ENCODE measurements at places on chromosomes 7 and 10. TPM values are rescaled to one million over a fixed set of nuclear protein-coding genes. Genes with fewer than 3 reads are reported as not detected.
A peak's percentile ranks its signal among the peaks of the same experiment; 100 is the strongest.

- no peak for DNase-seq
Observed at GRCh38 chr10:36336315-36336714, 694.2 kb upstream of the FZD8 start.

DNA sequence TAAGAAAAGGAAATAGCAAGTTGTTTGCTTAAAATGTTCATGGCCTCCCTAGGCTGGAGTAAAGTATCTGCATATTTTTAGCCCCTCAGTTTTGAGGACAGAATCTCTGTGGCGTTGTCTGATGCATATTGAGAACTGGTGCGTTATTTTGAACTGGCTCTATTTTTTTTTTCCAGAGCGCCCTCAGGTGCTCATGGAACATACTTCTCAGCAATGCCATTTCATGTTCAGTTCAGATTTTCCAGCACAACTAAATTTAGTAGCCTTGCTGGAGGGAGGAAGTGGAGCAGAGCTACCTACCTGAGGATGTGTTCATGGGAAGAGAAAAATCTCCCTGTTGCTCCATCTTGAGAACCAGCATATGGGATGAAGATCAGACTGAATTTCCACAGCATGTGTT, 870.5 kb downstream of the LRMDA start:
- DNase-seq: no peak

DNA sequence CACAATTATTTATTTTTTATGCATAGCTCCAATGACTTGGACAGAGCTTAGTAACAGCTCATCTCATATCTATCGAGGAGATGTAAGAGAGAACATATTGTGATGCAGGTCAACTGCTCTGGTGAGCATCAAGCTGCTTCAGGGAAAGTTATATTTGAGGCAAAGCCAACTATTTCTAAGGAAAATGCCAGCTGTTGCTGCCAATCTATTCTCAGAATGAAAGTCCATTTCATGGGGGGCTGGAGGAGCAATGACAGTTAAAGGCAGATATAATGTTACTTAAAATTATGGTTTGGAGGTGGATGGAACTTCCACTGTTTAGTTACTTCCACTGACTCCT, 424.8 kb downstream of the KIF20B start:
- no peak for DNase-seq

DNA sequence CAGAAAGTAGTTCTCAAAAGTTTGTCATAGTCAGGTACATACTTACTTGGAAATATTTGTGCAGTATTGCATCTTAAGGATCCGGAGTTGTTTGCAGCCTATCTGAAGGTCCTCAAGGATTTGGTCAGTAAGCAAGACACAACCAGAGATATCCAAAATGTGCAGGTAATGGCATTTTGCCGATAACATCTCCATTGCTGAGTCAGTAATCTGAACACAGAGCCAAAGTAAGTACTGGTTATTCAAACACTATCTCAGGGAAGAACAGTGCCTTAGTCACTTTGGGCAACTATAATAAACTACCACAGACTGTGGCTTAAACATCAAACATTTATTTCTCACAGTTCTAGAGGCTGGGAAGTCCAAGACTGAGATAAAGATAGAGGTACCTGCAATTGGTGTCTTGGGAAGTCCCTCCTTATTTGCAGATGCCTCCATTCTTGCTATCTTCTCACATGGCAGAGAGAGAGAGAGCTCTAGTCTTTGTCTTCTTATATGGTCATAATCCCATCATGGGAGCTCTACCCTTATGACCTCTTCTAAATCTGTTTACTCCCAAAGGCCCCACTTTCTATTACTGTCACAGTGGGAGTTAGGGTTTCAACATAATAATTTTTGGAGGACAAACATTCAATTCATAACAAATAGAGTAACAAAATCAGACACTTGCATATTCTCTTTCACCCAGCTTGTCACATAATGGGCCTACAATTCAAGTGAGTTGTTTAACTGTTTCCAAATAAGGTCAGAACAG, 73.4 kb downstream of the FAM185A start:
- DNase-seq: no peak

- no peak for DNase-seq
Observed at GRCh38 chr7:36521133-36521532, 131.5 kb downstream of the ANLN start.

DNA sequence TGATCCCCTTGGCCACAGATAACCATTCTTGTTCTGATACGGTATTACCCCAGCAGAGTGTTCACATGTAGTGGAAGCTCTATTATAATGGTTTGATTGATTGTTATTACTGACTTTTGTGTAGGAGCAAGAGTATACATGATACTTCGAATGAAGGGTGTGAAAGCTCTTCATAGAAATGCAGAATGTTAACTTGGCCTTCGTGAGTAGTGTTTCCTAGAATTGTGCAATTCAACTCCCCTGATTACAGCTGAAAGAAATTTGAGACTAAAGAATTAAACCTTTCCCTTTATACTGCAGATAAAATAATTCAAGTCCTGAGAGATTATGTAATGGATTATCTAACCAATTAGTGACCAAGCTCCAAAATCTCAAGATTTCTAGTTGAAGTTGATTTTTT, 38.2 kb downstream of the MKLN1 start:
- no peak for DNase-seq

GRCh38 chr10:102152545-102152890, 329 bp downstream of the NOLC1 start:
- DNase-seq: no peak

- peak; percentile 54 for DNase-seq
Observed at GRCh38 chr10:114754445-114755320, 66.9 kb upstream of the FHIP2A start.

GRCh38 chr10:11179516-11180105, 161.9 kb downstream of the CELF2 start:
- no peak for DNase-seq

- DNase-seq: no peak
Observed at GRCh38 chr7:70833726-70834125, 298.2 kb upstream of the GALNT17 start.

GRCh38 chr7:70590126-70590854, 541.7 kb upstream of the GALNT17 start:
- DNase-seq: no peak

DNA sequence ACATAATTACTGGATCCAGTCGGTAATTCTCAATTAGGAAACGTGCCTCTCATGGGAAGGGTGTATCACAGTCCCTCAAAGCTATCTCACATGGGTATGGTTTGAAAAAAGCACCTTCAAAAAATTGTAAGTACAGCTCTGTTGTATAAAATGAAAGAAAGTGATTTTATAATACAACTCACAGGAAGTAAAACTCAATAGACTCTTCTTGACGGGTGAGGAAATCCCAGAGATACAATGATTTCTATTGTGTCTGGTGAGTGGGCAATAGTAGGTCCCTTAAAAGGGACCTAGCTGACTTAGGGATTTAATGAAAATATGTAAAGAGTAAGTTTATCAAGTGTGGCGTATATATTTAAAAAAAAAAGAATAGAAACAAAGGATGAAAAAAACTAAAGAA, 27.0 kb downstream of the TASOR2 start:
- no peak for DNase-seq

GRCh38 chr10:95394161-95394880, 103.5 kb upstream of the PDLIM1 start:
- DNase-seq: no peak

GRCh38 chr7:128796327-128796726, 4.6 kb downstream of the CCDC136 start:
- DNase-seq: no peak

- peak; percentile 17 for DNase-seq
Observed at GRCh38 chr10:127154831-127155620, 41.4 kb downstream of the INSYN2A start.

- no peak for DNase-seq
Observed at GRCh38 chr10:132421847-132422751, 25.1 kb downstream of the PWWP2B start.

DNA sequence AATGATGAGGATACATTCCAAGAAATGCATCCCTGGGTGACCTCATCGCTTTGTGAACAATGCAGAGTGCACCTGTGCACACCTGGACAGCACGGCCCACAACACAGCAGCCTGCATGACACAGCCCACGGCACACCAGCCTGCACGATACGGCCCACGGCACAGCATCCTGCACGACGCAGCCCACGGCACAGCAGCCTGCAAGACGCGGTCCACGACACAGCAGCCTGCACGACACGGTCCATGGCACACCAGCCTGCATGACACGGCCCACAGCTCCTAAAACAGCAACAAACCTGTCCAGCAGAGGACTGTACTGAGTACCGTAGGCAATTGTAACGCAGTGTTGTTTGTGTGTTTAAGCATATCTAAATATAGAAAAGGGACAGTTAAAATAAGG, 134.7 kb upstream of the PPP2R2D start:
- DNase-seq: no peak

GRCh38 chr7:99525713-99526440, 21.4 kb downstream of the ZKSCAN5 start:
- DNase-seq: no peak

GRCh38 chr10:124942317-124943169, 620 bp downstream of the ZRANB1 start:
- DNase-seq: no peak

GRCh38 chr7:147199868-147200267, 1083.3 kb downstream of the CNTNAP2 start:
- no peak for DNase-seq

DNA sequence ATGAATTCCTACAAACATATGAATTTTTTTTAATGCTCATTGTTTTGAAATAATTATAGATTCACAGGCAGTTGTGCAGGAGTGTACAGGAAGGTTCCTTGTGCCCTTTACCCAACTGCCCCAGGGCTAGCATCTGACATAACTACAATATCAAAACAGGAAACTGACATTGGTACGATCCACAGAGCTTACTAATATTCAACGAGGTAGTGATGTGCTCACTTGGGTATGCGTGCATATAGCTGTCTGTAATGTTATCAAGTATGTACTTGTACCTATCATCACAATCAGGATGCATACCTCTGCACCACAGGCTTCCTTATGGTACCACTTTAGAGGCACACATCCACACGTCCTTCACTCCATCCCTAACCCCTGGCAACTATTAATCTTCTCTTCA, 68.3 kb downstream of the BMS1 start:
- DNase-seq: no peak

- no peak for DNase-seq
Observed at GRCh38 chr10:49300140-49300974, 1.4 kb downstream of the C10orf71 start.

- DNase-seq: no peak
Observed at GRCh38 chr7:22094413-22095342, 149.0 kb upstream of the CDCA7L start.

DNA sequence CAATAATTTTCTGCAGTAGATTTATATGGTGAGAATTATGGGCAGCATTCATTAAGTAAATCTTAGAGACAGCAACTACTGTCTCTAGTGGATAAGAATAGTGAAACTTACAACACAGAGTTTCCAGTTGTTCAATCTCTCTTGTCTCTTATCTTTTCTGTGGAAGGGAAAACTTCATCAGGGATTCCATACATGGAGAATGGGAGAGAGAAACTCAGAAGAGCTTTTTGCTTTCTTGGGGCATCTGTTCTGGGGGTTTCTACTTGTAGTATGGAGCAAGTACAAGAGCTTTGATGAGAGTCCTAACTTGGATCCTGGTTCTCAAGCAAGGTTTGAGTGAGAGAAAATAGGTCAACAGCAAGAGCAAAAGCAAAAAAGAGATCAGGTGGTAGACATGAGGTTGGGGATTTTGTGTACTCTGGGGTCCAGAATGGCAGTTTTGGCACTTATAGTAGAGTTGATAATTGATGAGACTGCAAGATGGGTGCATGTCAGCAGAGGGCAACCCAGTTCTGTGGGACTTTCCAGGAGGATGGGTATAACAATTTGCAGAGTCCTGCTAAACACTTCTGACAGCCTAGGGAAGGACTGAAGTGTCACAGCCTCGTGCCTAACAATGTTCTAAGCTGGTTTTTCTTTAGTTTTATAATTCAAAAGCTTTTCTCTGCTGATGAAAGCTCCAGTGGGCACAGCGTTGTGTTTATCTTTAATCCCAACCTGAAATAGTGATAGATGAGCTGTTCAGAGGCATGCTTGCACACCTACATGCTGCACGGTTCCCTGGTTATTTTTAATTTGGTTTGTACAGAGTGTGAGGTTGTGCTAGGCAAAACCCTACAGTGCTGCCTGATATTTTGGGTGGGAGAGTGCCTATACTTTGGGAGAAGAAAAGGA, 32.0 kb upstream of the STRIP2 start:
- DNase-seq: no peak

- no peak for DNase-seq
Observed at GRCh38 chr10:49750546-49750945, 11.6 kb downstream of the OGDHL start.

DNA sequence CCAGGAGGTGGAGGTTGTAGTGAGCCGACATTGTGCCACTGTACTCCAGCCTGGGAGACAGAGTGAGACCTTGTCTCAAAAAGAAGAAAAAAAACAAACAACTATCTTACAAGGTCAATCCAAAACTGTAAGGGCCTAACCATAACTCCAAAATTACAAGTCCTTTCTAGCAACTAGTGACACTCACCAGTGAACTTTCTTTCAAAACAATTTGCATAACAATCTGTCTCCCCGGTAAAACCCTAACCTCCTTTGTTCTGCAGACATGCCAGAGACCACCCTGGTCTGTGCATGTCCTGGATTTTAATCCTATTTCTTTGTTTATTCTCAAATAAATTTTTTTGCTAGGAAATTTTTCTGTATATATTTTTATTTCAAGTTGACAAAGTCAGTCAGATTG, 68.1 kb downstream of the EXOC6 start:
- DNase-seq: no peak

Gene SEC61G
- 183 TPM for polyA plus RNA-seq

Gene KCNMA1
- 3.9 TPM for polyA plus RNA-seq

Gene GPNMB
- polyA plus RNA-seq: 11.1 TPM

Gene FFAR4
- polyA plus RNA-seq: not detected

Gene SPDYE2
- 14.1 TPM for polyA plus RNA-seq

Gene CFAP43
- 13.4 TPM for polyA plus RNA-seq

Gene LIPM
- not detected for polyA plus RNA-seq

Gene TMEM213
- 45.9 TPM for polyA plus RNA-seq

Gene CALN1
- polyA plus RNA-seq: 0.83 TPM

Gene CDNF
- polyA plus RNA-seq: 2.0 TPM

Gene CAV2
- polyA plus RNA-seq: 25.8 TPM

Gene PRTFDC1
- 34.5 TPM for polyA plus RNA-seq

Gene OR9A2
- polyA plus RNA-seq: not detected

All from renal pelvis (tissue), 12 donors.